ENCODE measurements at places on chromosomes 3 and 15. TPM values are rescaled to one million over a fixed set of nuclear protein-coding genes. Genes with fewer than 3 reads are reported as not detected.

Gene EPHA3
- under 0.01 TPM for total RNA-seq

Gene ADAMTS17
- total RNA-seq, result 1.7 TPM

Gene DAPK2
- 1.7 TPM for total RNA-seq

Gene ETV5
- 8.0 TPM for total RNA-seq

Gene ROBO2
- total RNA-seq, result 0.21 TPM

Measured in tracheal epithelial cell (primary cell).